ENCODE measurements at places on chromosomes 11 and 22.
A peak's percentile ranks its signal among the peaks of the same experiment; 100 is the strongest.

DNA sequence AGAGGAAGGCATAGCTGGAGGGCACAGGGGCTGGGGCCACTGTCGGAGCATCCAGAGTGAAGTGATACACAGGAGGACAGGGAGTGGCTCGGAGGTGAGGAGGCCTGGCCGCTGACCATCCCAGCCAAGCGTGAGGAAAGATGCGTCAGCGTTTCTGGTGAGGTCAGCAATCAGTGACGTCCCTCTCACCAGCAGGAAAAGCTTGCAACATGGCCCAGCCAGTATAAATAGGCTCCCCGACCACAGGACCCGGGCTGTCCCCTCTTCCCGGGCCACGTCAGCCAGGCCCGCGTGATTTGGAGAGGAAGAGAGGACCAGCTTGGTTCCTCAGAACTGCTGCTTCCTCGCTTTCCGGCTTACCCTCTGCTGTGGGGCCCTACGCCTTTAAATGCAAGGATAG lies 4.2 kb upstream of the OSM start:
- DNase-seq = no peak

- DNase-seq = peak; percentile 13
Measured at GRCh38 chr11:117733316-117733715, 63.7 kb downstream of the DSCAML1 start.

DNA sequence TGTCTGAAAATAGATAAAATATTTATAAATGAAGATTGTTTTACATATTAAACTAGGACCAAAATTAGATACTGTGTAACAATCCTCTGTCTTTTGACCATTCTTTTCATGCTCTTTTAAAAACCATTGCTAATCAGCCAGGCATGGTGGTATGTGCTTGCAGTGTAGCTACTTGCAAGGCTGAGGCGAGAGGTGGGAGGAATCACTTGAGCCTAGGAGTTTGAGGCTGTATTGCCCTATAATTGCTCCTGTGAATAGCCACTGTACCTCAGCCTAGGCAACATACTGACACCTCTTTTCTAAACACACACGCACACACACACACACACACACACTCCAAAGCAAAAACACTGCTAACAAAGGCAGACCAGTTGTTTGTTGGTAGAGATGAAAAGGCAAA lies 259.2 kb downstream of the JRKL start:
- DNase-seq = peak; percentile 0

GRCh38 chr11:111095327-111095726 lies 150.2 kb upstream of the POU2AF2 start:
- no peak for DNase-seq

DNA sequence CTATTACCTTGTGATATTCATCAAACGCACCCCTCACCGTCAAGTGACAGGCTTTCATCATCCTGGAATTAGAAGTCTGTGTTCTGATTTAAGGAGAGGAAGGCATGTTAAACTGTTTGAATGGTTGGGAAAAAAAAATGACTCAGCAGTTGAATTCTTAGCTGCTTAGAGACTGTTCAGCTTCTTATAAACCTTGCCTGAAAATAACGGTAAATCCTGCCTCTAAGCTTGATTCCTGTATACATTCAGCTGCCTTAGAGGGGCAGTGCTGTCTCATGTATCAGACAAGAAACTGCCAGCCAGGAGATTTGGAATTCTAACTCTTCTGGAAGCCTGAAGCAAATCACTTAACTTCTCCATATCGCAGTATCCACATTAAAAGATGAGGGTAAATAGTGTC lies 437.4 kb downstream of the JRKL start:
- DNase-seq = peak; percentile 41

DNA sequence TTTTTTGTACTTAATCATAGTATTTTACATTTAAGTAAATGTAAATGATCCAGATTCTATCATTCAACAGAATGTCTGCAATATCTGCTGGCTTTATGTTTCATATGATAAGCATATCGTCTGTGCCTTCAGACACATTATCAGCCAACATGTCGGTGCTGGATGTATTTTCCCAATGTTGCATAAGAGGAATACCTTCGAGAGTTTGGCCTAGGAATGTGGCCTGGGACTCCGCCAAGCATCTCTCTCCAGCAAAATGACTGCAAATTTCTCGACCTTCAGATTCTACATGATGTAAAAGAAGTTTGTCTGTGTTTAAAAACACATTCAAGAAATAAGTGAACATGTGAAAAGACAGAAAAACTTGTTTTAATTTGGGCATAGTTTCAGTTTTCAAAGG lies 6.9 kb downstream of the BDNF start:
- DNase-seq = no peak

DNA sequence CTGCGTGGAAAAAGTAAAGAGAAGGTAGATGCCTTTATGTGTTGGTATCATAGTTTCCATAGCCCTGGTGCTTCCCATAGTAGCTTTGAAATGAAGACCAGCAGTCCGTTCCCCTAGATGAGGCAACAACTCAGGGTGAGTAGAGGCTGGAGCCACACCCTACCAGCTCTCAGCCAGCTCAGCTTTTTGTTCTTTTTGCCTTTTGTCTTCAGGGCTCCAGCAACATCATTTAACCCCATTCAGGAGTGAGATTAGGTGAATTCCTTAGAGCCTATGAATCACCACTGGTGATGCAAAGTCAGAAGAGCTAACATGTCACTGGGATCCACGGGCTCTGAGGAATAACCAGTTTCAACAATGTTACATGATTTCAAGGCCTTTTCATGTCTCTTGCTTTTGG lies 14.0 kb upstream of the SESN3 start:
- no peak for DNase-seq

Measured in myocyte (in vitro differentiated cells).